ENCODE measurements at places on chromosomes 2 and 18.

DNA sequence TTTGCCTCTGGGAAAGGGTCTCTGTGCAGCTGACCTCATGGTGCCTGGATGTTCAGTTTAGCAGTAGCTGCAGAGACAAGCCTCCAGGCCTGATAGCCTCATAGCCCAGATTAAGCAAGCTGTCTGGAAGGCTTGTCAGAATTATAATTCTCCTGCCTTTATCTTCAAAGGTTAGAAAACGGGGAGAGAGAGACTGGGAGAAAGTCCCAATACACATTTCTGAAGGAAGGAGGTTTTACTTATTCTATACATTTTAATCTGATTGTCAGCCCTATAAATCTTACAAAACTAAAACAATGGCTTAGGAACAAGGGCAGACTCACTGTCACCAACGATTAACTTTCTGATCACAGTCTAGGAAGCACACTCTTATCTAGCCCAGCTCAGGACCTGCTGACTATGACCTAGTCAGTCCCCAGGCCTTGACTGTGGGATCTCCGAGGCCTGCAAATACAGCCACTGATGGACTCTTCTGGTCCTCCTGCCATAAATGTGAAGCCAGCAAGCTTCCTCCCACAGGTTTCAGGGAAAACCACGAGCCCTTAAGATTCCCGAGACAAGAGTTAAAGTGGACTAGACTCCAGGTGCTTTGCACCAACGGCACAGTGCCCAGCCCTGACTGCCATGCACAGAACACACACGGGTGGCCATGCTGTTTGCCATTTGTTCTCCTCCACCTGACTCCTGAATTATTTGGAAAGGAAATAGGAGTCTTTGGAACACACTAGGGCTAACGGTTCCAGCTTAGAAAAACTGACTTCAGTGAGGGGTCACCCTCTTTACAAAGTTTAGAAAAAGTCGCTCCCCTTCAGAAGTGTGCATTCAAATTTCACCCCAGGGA is 111.4 kb upstream of the SMAD7 start:
- no peak for DNase-seq

GRCh38 chr18:75064513-75064905 is 144.4 kb downstream of the PTGR3 start:
- no peak for DNase-seq

GRCh38 chr2:70671092-70671675 is 96.8 kb downstream of the ADD2 start:
- no peak for DNase-seq

DNA sequence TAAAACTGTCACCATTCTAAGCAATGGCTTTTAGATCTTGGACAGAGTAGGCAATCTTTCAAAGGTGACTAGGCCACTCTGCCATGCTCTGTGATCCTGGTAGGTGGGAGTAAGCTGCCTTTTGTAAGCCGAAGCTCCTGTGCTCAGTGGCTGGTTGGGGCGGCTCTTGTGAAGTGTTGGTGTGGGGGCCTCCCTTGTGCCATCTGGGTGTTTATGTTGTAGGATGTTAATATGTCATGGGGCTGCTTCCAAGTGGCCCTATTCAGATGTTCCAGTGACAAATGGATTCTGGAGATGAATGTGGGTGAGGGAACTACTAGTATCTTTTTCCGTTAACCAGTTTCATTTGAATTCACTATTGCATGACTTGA is 116.8 kb upstream of the SPRED2 start:
- no peak for DNase-seq

DNA sequence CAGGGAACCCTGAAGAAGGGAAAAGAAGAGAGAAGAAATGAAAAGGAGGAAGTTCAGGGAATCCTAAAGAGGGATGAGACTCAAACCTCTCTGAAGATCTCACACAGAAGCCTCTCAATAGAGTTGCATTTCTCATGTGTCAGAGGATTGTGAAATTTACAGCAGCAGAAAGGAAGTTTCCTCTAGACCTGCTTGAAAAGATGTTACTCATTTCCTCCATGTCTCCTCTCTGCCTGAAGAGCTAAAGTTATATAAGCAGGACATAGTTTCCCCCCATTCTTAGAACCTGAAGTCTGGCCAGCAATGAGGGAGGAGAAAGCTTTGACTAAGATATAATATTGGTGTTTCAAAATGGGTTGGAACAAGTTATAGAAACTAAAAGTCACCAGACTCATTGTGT is 1155.6 kb downstream of the LRP1B start:
- peak; percentile 95 for DNase-seq

DNA sequence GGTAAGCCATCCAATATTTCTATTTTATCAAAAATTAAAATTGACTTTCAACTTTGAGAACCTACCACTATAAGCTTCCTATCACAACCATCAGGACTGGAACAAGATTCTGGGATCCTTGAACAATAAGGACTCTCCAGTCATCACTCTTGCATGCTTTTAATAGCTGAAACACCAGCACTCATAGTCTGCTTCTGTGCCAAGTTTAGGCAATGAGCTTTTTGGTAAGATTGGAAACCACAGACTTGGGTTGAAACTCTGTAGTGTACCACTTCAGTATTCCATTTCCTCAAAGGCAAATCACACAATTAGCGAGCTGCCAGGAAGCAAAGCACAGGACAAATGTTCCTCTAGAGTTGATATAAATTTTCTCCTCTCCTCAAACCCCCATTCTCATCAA is 1065.8 kb upstream of the SLC39A10 start:
- no peak for DNase-seq

- DNase-seq = no peak
Observed at GRCh38 chr2:176521878-176522670, 252.8 kb downstream of the MTX2 start.

DNA sequence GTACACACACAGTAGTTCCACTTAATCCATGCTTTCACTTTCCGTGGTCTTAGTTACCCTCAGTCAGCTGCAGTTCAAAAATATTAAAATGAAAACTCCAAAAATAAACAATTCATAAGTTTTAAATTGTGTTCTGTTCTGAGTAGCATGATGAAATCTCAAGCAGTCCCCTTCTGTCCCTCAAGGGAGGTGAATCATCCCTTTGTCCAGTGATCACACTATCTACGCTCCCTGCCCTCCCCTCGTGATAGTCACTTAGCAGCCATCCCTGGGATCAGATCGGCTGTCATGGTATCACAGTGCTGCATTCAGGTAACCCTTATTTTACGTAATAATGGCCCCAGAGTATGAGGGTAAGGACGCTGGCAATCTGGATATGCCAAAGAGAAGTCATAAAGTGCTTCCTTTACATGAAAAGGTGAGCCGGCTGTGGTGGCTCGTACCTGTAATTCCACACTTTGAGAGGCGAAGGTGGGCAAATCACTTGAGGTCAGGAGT is 5.8 kb upstream of the RTN4 start:
- no peak for DNase-seq
